Activated CD4-positive, alpha-beta T cell treated with anti-CD3 and anti-CD28 coated beads for 24 hours (primary cell): ENCODE measurements at places on chromosomes 3 and 15.

DNA sequence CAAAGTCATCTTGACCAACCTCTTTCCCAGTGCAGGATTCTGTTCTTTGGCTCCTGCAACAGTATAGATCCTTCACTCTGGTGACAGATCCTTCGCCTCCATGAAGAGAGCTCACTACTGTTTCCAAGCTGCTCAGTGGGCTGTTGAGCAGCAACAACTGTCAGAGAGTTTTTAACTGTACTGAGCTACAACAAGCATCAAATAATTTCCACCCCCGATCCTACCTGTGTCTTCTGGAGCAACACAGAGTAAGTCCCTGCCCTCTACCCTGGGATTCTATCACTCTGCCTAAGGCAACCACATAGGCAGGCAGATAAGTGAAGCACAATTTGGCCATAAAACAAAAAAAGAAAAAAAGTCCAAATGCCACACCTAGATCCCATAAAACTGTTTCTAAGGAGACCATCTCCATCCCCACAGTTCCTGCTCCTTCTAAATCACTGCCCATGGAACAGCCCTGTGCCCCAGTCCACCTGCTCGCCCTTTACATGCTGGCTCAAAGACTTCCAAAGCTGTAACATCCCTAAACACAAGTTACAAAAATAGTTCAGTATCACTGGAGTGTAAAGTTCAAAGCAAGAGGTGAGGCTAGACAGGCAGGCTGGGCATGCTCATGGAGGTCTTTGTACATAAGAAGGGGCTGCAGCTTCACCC lies 37.8 kb upstream of the ANPEP start:
- no peak for DNase-seq

GRCh38 chr3:163577271-163577670 lies 1501.0 kb downstream of the SI start:
- DNase-seq, result no peak

- no peak for DNase-seq
Measured at GRCh38 chr3:187900993-187901755, 155.9 kb upstream of the BCL6 start.

- DNase-seq, result no peak
Measured at GRCh38 chr3:185744997-185745843, 79.6 kb downstream of the IGF2BP2 start.

DNA sequence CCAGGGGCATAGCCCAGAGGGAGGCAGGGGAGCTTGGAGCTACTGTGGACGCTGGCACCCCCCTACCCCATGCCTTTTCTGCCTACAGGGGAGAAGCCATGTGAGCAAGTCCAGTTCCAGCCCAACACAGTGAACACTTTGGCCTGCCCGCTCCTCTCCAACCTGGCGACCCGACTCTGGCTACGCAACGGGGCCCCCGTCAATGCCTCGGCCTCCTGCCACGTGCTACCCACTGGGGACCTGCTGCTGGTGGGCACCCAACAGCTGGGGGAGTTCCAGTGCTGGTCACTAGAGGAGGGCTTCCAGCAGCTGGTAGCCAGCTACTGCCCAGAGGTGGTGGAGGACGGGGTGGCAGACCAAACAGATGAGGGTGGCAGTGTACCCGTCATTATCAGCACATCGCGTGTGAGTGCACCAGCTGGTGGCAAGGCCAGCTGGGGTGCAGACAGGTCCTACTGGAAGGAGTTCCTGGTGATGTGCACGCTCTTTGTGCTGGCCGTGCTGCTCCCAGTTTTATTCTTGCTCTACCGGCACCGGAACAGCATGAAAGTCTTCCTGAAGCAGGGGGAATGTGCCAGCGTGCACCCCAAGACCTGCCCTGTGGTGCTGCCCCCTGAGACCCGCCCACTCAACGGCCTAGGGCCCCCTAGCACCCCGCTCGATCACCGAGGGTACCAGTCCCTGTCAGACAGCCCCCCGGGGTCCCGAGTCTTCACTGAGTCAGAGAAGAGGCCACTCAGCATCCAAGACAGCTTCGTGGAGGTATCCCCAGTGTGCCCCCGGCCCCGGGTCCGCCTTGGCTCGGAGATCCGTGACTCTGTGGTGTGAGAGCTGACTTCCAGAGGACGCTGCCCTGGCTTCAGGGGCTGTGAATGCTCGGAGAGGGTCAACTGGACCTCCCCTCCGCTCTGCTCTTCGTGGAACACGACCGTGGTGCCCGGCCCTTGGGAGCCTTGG lies 5.6 kb downstream of the CIB1 start:
- no peak for DNase-seq

DNA sequence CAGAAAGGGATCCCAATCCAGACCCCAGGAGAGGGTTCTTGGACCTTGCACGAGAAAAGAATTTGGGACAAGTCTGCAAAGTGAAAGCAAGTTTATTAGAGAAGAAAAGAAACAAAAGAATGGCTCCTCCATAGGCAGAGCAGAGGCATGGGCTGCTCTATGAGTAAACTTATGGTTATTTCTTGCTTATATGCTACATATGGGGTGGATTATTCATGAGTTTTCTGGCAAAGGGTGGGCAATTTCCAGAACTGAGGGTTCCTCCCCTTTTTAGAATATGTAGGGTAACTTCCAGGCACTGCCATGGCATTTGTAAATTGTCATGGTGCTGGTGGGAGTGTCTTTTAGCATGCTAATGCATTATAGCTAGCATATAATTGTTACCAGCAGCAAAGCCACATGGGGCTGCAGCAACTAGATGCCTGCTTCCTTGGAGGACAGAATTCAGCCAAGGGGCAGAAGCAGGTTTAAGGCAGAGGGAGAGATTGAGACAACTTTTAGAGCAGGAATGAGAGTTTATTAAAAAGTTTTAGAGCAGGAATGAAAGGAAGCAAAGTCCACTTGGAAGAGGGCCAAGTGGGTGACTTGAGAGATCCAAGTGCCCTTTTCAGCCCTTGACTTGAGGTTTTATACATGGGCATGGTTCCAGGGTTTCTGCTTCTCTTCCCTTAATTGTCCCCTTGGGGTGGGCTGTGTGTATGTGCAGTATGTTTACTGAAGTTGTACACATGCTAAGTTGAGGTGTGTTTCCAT lies 41.3 kb downstream of the METTL6 start:
- no peak for DNase-seq

GRCh38 chr3:154142608-154143007 lies 21.4 kb downstream of the ARHGEF26 start:
- DNase-seq, result no peak

DNA sequence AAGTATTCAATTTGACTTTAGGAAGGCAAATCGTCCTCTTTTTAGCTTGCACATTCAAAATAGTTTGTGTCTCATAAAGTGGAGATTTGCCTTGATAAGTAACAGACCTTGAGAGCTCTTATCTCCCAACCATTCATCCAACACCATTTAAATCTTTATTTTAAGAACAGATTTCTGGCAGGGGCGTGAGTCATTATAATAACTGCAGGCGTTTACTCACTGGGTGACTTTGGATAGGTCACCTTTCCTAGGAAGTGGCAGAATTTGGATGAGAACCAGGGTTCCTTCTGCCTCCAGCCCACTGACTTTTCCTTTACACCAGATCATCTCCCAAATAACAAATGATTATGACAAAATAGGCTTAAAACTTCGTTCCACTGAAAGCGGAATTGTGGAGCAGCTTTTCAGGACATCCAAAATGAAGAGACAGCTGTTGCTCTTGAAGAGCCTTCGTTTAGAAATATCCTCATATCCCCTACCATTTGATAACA lies 5.0 kb downstream of the LMCD1 start:
- no peak for DNase-seq

DNA sequence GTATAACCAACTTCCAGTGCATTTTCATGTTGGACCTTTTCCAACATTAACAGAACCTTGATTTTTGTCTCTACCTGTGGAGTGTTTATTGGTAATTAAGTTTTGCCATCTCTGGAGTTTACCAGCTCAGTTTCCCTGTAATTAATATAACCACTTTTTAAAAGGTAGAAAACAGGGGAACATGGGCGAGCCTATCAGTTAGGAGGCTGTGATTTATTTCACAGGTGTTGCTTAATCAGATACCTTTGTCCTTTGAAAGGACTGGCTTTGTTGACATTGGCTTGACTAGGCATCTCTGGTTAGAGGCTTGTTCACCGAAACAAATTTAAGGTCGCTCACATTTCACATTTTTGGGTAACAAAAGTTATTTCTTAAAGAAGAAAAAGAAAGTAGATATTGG lies 622 bp downstream of the NAALADL2 start:
- no peak for DNase-seq
